Calu3 (cell line): ENCODE measurements at places on chromosomes 2 and 18. TPM values are rescaled to one million over a fixed set of nuclear protein-coding genes. Genes with fewer than 3 reads are reported as not detected.

DNA sequence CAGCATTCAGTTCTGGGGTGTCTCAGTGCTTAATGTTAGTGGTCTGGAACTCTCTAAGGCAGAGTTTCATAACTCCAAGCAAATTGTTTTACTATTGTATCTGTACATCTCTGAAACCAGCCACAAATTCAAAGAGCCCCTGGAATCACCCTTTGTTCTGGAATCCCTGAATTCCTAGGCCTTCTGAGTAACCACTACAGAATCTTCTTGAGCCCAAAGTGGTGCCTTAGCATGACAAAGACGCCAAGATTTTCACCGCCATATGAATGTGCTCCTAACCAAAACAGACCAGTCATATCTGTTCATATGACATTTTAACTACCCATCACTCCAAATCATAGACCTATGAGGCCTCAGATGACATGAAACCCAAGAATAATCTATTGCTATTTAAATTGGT lies 668.1 kb downstream of the EPHA4 start:
- H3K4me3 ChIP-seq, result no peak overlapping the region
- no peaks in the 10 kb centered on the region for H3K36me3 ChIP-seq
- H3K27me3 ChIP-seq, result no peaks in the 10 kb centered on the region
- no peak for DNase-seq
- H3K27ac ChIP-seq, result no peak overlapping the region

GRCh38 chr2:40227210-40227609 lies 224.7 kb downstream of the SLC8A1 start:
- H3K27ac ChIP-seq, result no peak overlapping the region
- no peaks in the 10 kb centered on the region for H3K27me3 ChIP-seq
- no peaks in the 10 kb centered on the region for H3K4me1 ChIP-seq

Gene DUSP2
- total RNA-seq, result 4.1 and 5.9 TPM in 2 replicates

Gene ITPRID2
- 375 and 411 TPM in 2 replicates for total RNA-seq
